Fibroblast of skin of right biceps (primary cell): ENCODE measurements at places on chromosomes 12 and 14.

- no peak for DNase-seq
These were observed 117.0 kb downstream of the TTC8 start for GRCh38 chr14:88941414-88941813.

DNA sequence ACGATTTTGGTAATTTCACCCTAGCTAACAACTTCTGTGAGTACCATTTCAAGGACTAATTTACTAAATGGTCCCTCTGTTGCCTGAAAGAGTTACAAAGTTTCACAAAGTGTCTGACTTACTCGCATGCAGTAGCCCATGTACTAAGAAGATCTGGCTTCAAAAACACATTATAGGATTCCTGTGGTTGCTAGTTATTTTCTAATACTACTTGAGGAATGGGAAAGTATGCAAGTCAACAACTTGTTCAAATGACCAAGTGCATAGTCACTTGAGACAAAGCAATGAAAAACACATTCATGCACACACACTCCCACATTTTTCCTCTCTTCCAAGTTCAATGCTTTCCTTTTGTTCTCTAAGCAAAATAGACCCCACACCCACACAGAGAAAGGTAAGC is 219.7 kb upstream of the TMPO start:
- DNase-seq = peak; percentile 60

GRCh38 chr14:49586673-49587460 is 687 bp upstream of the RPS29 start:
- peak; percentile 84 for DNase-seq

GRCh38 chr14:105337966-105338741 is 23.6 kb downstream of the PACS2 start:
- no peak for DNase-seq

GRCh38 chr14:68660495-68660894 is 132.4 kb downstream of the ZFP36L1 start:
- DNase-seq = no peak

DNA sequence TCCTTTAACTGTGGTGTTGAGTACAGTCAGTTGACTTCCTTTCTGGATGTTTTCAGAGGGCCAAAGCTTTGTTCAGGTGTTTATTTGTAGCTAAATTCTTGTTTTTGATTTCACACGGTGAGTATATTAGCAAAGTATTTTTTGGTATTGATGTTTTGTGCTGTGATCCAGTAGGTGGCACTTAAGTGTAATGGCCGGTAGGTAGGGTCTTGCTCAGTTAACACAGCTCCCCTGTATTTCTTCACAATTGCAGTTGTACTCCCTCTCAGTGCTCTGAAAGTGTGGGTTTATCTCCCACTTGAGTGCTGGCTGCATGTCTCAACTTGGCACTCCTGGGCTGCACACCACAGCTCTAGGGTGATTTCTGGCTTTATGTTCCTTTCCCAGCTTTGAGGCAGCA is 339.5 kb downstream of the AEBP2 start:
- no peak for DNase-seq

GRCh38 chr12:78236264-78236663 is 405.6 kb downstream of the NAV3 start:
- no peak for DNase-seq

- no peak for DNase-seq
These were observed 65.2 kb downstream of the EP400 start for GRCh38 chr12:132014915-132015280.
